Lower leg skin (tissue), 4 donors: ENCODE measurements at places on chromosomes 13 and 19. TPM values are rescaled to one million over a fixed set of nuclear protein-coding genes. Genes with fewer than 3 reads are reported as not detected.

DNA sequence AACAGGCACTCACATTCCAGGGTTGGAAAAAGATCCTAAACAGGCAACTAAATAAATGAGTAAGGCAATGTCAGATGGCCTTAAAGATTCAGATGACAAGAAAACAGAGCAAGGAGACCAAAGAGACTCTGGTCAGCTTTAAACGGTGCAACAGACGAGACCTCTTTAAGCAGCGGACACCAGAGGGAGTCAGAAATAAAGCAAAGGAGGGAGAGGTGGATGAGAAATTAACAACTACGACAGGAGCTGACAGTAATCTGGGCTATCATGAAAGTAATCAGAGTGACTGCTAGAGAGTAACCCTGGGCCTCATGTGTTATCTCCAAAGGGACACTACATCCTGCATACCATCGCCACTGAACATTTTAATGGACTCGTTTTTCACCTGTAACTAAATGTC lies 1.1 kb downstream of the ZNF550 start:
- no peak for DNase-seq

GRCh38 chr19:7904074-7905020 lies 670 bp downstream of the MAP2K7 start:
- no peak for DNase-seq

- no peak for DNase-seq
Measured at GRCh38 chr13:49220856-49221589, 885 bp downstream of the MLNR start.

DNA sequence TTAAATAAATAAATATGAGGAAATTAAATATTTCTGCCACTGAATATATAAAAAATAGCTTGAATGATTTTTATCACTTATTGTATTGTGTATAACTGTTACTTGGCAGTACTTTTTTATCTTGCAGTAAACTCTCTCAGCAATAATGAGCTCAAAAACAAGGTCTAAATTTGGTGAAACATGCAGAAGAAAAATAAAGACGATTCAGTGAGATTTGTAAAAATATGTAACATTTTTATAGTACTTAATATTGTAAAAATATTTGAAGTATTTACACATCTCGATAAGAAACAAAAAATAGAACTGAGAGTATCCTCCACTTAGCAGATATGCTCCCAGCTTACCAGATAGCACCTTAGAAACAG lies 120.6 kb upstream of the MLNR start:
- no peak for DNase-seq

- DNase-seq, result peak; percentile 92
Measured at GRCh38 chr19:19385896-19386869, 19.3 kb upstream of the GATAD2A start.

The FGF14 gene
- 0.36 TPM for total RNA-seq

DNA sequence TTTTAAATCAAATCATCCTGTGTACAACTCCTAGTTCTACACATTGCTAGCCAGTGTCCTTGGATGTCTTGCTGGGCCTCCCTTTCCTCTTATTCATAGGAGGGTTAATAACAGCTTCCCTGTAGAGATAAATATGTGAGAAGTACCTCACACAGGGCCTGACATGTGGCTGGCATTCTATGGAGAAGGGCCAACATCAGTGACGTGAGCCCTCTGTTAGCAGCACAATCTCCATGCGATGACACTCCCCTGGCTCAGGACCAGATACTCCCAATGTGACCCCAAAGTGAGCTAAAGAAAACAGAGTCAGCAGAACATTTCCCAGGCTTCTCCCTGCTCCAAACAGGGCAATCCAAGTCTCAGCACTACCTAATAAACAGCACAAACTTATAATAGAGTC lies 818.4 kb downstream of the DIAPH3 start:
- no peak for DNase-seq

The ZNF256 gene
- total RNA-seq, result 10.0 TPM

The CHST8 gene
- total RNA-seq, result 1.6 TPM

The C13orf46 gene
- total RNA-seq, result 0.13 TPM

The NAPSA gene
- total RNA-seq, result 3.6 TPM
